AG04450 (cell line): ENCODE measurements at places on chromosomes 1 and 21.

GRCh38 chr1:54814571-54814970, 13.4 kb upstream of the TTC22 start:
- no peak for DNase-seq

DNA sequence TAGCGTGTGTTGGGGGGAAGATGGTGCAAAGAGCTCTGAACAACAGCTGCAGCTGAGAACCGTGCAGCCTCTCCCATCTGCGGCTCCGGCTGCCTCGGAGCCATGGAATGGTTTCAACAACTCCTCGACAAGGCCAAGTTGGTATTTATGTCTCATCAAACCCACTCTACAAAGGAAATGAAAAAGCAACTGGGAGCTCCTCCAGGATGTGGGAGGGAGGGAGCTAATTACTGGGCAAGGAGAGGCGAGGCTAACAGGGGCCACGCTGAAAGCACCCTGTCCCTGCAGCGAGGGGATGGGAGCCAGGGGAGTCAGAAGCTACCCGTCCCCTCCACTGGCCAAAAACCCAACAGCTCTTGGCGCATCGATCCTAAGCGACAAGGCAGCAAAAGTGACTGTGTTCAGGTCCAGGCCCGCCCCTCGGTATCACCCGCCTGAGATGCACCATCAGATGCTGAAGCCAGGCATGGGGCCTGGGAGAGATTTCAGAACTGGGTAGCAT, 63.1 kb downstream of the ACOT7 start:
- DNase-seq = peak; percentile 49

GRCh38 chr1:225770561-225771248, 6.9 kb upstream of the SRP9 start:
- no peak for DNase-seq

DNA sequence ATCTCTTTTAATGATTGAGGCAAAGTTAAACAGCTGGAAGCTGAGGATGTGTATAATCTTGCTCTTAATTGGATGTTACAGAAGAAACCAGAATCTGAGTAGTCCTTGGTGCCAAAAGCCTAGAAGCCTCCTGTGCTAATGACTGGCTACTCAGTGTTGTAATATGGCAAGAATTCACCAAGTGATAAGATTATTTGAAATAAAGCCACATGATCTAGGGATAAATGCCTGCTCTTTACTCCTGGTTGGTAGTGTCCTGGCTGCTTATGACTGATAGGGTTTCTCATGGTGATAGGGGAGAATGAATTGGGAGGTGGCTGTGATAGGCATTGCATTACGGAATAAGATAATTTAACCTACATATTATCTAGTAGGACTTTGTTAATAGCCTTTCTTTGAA, 13.6 kb upstream of the MAB21L3 start:
- no peak for DNase-seq

- no peak for DNase-seq
Measured at GRCh38 chr1:225464851-225465792, 37.3 kb upstream of the LBR start.

- DNase-seq = no peak
Measured at GRCh38 chr1:116755066-116755465, 836 bp downstream of the CD2 start.
